ENCODE measurements at places on chromosomes 2 and 18.

DNA sequence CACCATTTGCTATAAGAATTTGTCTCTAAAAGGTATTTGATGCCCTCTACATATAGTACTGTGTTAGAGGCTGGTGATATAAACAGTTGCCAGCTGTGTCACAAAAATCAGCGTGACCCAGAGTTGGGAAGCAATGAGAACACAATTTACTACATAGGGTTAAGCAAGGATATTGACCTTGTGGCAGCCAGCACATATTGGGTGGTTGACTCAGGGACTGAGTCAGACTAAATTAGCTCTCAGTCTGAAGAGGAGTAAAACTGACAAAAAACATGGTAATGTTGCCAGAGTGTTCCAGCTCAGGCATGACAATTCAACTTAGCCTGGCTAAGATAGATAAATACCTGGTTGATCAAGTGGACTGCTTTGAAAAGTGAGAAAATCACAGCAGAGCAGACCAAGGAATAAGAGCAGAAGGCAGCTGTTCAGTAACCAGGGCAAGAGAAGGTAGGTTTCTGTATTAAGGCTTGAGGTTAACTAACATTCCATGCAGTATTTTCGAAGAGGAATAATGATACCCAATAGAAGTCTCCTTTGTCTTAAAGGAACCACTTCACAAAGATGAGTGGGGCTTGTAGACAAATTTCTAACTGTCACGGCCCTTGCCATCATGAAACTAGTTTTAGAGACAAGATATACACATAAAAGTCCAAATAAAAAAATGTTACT, 108.2 kb upstream of the ERBB4 start:
- DNase-seq = no peak

- no peak for DNase-seq
These were observed 7.7 kb downstream of the SLC30A3 start for GRCh38 chr2:27255187-27255586.

DNA sequence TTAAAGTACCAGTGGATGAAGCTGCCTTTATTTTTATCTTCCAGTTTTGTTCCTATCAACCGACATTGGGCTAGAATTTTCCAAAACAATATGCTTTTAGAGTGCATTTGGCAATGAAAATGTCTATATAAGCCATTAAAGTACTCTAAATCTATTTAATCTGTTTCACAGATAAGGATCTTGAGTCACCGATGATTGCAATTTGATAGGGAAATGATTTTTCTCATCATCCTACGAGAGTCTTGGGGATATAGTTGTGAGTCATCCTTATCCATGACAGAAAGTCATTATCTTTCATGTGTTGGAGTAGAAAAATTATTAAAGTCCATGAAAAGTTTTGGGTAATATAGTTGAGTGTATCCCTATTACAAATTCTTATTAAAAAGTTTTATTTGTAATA, 26.1 kb downstream of the SLC39A10 start:
- no peak for DNase-seq

- peak; percentile 16 for DNase-seq
These were observed 20.4 kb downstream of the DSG4 start for GRCh38 chr18:31396796-31397612.

GRCh38 chr2:202009019-202009481, 24.6 kb upstream of the FZD7 start:
- no peak for DNase-seq

- no peak for DNase-seq
These were observed 957.0 kb downstream of the CPS1 start for GRCh38 chr2:211513446-211513845.

DNA sequence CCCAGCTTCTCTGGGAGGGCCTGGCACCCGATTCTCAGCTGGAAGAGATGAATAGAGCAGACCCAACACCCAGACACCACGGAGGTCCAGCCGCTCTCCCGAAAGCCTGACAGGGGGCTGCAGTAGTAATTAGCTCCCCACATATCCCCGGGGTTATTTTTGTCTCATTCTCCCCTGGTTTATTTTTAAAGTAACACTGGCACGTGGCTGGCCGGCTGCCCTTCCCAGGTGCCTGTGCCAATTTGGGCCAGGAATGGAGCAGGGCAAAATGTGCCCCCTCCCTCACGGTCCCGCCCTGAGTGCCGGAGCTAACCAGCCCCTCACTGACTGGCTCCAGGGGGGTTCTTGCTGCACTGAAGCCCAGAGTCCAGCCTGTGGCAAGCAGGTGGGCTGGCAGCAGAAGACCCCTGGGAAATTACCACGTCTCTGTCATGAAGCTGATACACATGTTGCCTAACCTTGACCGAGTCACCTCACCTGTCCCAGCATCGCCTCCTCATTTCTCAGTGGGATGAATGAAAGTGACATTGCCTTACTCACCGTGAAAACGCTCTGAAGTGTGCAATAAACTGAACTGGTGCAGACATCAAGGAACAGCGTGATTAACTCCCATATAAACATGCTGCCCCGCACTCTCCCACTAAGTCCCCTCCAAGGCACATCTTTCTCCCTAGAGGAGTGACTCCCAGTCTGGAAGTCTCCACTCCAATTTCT, 18.4 kb downstream of the KCNK3 start:
- no peak for DNase-seq

DNA sequence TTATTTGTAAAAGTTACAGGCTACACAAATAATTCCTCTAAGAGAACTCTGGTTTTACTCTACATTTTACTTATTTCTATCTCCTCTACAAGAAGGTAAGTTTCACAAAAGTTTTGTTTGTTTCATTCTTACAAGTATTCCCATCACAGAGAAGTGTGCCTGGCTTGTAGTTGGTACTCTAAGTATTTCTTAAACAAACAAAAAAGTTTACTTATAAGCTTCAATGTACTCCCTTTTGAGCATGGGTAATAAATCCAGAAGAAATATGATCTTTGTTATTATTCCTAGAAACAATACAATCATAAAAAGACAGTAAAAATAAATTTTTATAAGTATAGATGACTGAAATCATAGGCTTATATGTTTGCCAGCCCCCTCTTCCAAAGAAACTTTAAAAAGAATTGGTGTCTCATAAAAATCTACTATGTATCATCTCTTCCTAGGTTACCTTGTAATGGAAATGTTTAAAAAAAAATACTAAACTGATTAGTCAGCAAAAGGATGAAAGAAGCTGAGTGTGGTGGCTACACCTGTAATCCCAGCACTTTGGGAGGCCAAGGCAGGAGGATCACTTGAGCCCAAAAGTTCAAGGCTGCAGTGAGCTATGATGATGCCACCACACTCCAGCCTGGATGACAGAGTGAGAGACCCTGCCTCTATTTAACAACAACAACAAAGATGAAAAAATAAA, 54.7 kb downstream of the ATL2 start:
- DNase-seq = no peak

DNA sequence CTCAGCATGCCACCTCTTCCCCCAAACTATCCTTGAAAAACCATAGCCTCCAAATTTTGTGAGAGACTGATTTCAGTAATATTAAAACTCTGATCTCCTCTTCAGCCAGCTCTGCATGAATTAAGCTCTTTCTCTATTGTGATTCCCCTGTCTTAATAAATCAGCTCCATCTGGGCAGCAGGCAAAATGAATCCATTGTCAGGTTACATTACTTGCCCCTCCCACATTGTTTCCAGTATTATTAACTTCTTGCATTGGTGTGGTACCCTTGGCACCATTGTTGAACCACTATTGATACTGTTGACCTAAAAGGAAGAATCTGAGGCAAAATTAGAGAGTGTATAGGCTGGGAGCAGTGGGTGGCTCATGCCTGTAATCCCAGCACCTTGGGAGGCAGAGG, 512.2 kb upstream of the VRK2 start:
- no peak for DNase-seq

GRCh38 chr2:237662671-237663093, 35.3 kb downstream of the LRRFIP1 start:
- no peak for DNase-seq

DNA sequence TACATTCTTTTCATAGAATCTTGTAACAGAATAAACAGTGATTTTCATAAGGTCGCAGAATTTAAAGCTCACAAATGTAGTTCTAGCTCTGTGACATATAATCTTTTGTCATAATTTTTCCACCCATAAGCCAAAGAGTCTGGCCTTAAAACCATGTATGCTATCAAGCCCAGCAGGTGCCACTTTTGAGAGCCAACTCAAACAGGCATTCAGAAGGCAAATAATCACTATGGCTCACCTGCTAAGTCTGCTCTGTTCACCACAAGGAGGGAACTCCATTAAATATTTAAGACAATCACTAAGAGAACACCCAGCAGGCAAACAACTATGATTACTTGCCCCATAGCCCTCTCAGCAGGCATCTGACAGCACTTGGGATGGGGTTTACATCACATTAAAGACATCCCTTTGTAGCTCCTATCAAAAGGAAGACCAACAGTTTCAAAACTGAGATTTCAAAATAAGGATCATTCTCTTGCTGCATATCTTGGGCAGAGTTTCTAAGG, 241.6 kb downstream of the PDE11A start:
- no peak for DNase-seq

DNA sequence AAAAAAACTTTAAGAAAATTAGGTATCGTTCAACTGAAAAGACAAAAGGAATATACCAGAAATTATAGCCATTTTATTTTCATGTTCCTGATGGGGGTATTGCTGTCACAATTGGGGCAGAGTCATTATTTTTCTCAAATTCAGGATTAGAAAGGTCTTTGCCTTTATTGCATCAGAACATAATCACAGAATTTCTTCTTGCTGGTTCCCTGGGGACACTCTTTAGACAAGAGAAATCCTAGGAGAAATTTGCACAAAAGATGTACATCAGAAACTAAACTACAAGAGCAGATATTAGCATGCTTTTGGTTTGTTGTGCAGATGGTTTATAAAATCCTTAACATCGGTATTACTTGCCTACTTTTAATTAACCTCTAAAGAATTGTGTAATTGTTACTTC, 103.2 kb downstream of the NCOA1 start:
- no peak for DNase-seq

GRCh38 chr2:117128461-117128860, 686.0 kb upstream of the DDX18 start:
- no peak for DNase-seq

GRCh38 chr2:128076461-128077106, 14.4 kb upstream of the UGGT1 start:
- DNase-seq = no peak

GRCh38 chr2:72974436-72974754, 57.1 kb downstream of the EMX1 start:
- DNase-seq = no peak

GRCh38 chr2:228268756-228269155, 87.3 kb upstream of the SPHKAP start:
- DNase-seq = no peak

GRCh38 chr2:207423886-207424285, 105.9 kb upstream of the CREB1 start:
- no peak for DNase-seq

DNA sequence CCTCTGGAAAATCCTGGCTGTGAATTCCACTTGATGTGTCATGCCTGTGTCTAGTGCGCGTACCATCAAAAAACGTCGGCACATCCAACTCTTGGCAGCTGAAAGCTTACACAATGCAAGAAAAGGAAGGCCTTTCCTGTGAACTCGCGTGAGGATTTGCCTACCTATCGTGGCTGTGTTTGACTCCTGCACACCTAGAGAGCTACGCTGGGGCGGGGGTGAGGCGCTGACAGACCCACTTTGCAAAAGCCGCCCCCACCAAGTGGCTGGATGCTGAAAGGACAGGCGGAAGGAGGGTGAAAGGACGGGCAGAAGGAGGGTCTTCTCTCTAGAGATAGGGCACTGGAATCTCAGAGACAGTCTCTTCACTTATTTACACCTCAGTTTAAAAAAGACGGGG, 270.1 kb downstream of the EIPR1 start:
- DNase-seq = no peak

DNA sequence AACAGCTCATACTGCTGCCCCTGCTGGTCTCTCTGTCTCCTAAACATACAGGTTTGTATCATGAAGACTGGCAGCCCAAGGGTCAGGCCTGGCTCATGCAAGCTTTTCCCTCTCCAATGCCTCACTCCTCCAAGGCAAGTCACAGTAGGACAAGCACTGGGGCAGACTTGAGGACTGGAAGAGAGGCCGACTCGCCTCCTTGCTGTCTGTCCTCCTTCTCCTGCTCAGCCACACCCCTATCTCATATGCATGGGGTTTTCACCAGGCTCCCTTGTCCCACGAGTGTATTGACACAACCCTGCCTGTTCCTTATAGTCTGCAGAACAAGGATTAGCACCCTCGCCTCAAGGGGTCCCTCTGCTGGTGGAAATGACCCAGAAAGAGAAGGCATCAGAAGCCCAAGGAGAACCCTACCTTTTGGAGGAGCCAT, 223.7 kb downstream of the SOX11 start:
- peak; percentile 24 for DNase-seq

- DNase-seq = no peak
These were observed 11.5 kb upstream of the CELF4 start for GRCh38 chr18:37577051-37577611.

- DNase-seq = no peak
These were observed 82.0 kb upstream of the PPM1B start for GRCh38 chr2:44086629-44087028.
